ENCODE measurements at places on chromosomes 1 and 21. TPM values are rescaled to one million over a fixed set of nuclear protein-coding genes. Genes with fewer than 3 reads are reported as not detected.

DNA sequence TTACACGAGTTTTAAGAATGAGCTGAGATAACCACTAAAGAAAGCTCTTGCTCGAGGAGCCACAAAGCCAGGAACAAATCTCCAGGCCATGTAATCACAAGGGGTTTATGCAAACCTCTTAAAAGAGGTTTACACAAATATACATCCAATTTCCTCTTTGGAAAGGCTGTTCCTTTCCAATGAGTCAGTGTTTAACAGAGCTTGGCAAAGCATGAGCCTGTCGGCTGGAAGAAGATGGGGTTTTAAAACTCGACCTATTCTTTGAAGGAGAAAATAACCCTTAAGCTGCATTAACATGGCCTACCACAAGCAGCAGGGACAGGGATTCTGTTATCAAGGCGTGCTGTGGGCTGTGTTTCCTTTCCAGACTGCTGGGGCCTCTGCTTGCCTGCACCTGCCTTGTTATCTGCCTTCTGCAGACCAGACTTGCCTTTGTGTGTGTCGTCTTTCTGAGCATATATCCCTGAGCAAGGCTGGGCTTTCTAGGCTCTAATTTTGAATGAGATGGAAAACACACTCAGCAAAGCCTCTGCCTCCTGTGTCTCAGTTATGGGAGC, 40.6 kb upstream of the CYP2J2 start:
- peak; percentile 75 for DNase-seq

GRCh38 chr1:152118915-152119314, 3.7 kb upstream of the TCHH start:
- no peak for DNase-seq

GRCh38 chr1:6660415-6661049, 35.9 kb downstream of the THAP3 start:
- no peak for DNase-seq

- no peak for DNase-seq
These were observed 862.8 kb downstream of the KCNT2 start for GRCh38 chr1:195745189-195746010.

DNA sequence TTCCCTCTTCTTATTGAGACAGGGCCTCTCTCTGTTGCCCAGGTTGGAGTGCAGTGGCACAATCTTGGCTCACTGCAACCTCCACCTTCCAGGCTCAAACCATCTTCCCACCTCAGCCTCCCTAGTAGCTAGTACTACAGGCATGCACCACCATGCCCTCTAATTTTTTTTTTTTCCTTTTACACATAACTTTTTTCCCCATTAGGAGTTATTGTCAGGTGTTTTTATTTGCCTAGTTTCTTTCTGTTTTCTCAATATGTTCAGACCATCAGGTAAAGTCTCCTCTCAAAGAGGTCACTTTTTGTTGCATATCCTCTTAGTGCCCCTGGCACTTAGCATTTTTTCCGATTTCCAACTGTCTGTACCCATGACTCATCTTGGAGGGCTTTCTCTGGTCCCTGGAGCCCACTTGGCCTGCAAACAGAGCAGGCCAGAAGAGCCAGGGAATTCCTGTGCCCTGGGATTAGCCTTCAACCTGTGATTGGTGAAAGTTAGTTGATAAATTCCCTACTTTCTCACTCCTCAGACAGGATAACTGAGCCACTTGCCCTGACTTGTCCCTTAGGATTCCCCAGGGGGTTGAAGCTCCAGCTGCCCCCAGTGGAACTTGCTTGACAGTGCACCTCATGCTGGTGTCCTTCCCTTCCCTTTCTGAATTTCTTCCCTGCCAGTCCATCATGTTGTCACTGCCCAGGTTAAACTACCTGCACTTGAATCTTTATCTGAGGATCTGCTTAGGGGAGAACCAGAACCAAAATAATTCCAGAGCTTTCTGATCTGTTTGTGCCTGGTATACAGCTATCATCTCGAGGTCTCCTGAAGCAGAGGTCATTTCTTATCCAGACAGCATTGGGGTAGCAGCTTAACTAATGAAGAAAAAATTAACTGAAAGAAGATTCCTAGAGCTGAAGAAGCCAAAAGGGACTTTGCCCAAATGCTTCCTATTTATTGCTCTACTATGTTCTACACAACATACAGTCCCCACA, 2.4 kb downstream of the NTPCR start:
- peak; percentile 11 for DNase-seq

- DNase-seq = no peak
These were observed 47.0 kb upstream of the DIP2A start for GRCh38 chr21:46411691-46412090.

- DNase-seq = no peak
These were observed 92.3 kb downstream of the SGIP1 start for GRCh38 chr1:66626261-66626660.

The OR14K1 gene
- polyA plus RNA-seq = not detected

The IGSF9 gene
- polyA plus RNA-seq = 0.57 TPM

The MPL gene
- polyA plus RNA-seq = 0.07 TPM

The FMOD gene
- 54.6 TPM for polyA plus RNA-seq

The CHTOP gene
- 89.5 TPM for polyA plus RNA-seq

The CYP2J2 gene
- 95.2 TPM for polyA plus RNA-seq

The TAS1R1 gene
- 3.2 TPM for polyA plus RNA-seq

The SYCP1 gene
- polyA plus RNA-seq = not detected

The SLAMF9 gene
- not detected for polyA plus RNA-seq

Data from muscle of back (tissue), 13 donors.